CD4-positive, alpha-beta T cell treated with Interleukin-2 at 100 ng/mL for 4 hours (primary cell): ENCODE measurements at places on chromosomes 13 and 19.
A peak's percentile ranks its signal among the peaks of the same experiment; 100 is the strongest.

GRCh38 chr13:51148952-51149573 lies 38.0 kb upstream of the C13orf42 start:
- no peak for DNase-seq

GRCh38 chr13:20188667-20189553 lies 3.8 kb downstream of the GJB2 start:
- DNase-seq, result no peak

GRCh38 chr19:38503077-38503410 lies 69.6 kb downstream of the RYR1 start:
- no peak for DNase-seq

DNA sequence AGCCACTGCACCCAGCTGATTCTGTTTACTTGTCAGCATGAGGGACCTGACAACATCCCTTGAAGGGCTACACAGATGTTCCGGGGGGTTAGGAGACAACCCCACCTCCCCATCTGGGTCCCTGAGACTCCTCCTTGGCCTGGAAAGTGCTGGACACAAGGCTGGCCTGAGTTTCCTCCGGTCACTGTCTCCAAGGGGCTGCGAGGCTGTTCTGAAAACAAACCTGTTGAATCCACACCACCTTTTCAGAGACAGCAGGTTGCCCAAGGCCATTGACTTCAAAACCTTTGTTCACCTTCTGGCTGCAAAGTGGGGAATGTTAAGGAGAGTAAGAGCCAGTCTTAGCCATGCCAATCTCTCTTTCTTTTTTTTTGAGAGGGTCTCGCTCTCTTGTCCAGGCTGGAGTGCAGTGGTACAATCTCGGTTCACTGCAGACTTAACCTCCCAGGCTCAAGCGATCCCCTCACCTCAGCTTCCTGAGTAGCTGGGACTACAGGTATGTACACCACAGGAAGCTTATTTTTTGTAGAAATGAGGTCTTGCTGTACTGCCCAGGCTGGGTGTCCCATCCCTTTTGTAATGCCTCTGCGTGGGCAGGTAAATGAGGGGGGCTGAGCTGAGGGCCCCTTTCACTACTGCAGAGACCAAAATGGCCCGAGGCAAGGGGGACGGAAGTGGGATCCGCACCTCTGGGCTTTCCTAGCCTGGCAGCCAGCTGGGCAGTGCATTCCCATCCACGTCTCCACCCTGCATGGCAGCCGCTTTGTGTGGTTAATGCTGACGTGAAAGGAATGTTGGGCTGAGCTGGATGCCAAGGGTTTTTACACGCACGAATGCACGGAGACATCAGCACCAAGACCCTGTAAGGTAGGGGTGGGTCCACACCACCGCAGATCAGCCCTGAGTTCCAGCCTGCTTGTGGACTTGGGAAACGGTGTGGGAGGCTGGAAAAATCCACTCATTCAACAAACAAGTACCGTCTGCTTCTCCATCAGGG lies 1.9 kb upstream of the ZNF628 start:
- DNase-seq, result no peak

GRCh38 chr19:45361608-45362007 lies 8.8 kb downstream of the ERCC2 start:
- DNase-seq, result no peak

DNA sequence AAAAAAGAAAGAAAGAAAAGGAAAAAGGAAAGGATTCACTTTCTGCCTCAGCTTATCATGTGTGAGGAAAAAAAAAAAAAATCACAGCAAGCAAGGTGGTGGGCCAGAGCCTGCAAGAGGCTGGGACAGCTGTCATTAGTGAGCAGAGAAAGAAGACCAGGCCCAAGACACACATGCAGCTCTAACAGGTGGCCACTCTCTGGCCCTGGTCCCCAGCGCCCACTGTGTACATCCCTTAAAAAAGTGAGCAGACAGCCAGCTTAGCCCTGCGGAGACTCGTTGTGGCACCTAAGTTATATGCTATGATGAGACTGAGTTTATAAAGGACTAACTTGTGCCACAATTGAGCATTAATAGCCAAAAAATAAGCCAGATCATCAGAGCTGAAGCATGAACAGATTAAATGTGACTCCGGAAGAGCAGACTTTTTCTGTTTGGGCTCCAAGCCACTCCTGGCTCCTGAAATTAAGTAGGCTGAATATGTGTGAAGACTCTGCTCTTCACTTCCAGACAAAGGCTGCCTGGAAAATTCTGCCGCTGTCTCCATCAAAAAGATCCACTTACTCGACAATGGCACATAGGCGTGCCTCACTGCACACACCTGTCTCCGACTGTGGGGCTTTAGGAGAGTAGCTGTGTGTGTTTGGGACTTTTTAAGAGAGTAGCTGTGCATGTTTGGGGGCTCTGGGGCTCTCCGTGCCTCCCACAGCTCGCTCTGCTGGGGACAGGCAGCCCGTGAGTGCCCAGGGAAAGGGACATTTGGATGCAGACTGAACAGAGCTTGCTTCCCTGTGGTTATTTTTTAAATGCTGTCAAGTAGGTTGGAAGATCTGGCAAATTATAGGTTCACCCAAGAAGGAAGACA lies 55.0 kb downstream of the LATS2 start:
- DNase-seq, result no peak

DNA sequence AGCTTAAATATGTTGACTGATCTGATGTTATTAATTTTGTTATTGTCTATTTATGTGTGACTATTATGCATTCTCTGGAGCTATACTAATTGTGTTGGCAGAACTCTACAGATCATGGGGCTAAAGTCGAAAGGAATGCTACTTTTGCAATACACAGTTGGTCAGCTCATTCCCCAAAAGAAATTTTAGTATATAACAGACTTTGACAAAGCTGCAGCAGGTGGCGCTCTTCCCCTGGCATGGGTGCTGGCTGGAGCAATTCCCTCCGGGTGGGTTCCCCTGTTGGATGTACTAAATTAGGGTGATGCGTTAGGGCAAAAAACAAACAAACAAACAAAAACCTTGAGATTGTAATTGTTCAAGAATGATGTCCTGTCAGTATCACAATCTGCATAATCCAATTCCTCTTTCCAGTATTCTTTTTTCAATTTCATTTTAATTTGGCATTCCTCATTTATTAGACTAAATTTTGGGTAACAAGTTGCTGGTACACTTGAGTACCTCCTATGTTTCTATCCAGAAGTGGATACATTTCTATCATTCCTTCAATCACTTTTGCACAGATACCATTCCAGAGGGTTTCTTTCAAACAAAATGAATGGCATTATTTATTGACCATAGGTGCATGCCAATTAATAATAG lies 322.8 kb upstream of the EDNRB start:
- DNase-seq, result no peak

DNA sequence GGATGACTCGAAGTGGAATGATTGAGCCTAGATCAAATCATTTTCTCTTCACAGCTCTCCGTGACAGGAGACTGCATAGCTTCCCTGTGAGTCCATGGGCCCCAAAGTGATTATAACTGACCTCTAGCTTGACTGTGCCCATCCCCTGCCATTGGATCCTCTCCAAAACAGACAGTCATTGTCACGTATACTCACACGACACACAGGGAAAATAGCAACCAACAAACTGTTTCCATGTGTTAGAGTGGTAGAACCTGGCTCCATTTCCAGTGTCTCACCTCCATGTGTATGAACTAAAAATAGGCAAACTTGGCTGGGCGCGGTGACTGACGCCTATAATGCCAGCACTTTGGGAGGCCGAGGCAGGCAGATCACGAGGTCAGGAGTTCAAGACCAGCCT lies 48.8 kb upstream of the NPAS1 start:
- DNase-seq, result no peak

- DNase-seq, result no peak
Measured at GRCh38 chr19:5016781-5017180, 47.9 kb downstream of the KDM4B start.

DNA sequence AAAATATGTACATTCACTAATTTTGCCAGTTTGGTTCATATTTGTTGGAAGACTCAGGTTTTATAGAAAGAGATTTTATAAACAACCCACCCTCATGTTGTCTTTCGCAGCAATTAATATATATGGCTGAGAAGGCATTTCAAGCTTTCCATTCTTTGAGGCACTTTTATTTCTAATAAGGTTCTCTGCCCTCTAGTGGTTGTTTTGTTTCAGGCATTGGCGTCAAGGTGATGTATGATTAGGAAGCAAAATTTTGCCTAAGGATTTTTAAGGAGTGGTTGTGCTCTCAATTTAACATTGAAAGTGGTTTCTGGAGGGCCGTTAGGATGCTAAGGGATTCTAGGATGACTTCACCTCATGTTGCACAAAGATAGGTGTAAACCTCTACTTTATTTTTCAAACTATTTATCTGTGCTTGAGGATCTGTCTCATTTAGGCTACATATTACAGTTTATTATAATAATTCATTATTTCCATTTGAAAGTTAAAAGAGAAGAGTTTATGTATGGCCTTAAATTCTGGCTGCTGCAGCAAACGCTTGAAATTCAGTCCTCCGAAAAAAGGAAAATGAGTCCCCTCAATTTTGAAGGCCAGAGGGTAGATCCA lies 35.9 kb downstream of the OXGR1 start:
- DNase-seq, result peak; percentile 13

DNA sequence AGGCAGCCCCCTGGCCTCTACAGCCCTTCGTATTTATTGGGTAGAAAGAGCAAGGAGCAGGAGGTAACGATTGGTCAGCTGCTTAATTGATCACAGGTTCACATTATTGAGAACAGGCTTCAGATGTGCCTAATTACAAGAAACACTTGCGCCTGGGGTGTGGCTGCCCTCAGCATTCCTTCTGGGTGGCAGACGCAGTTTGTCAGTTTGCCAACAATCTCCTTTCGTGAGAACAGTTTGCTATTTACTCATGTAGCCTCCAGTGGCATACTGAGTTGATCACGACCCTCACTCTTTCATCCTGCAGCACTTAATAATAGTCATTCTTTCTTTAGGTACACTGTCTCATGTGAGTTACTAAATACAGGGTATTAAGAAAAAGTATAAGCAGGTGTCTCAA lies 985.6 kb downstream of the SLITRK5 start:
- no peak for DNase-seq

GRCh38 chr19:15264061-15264932 lies 32.0 kb upstream of the EPHX3 start:
- peak; percentile 67 for DNase-seq

DNA sequence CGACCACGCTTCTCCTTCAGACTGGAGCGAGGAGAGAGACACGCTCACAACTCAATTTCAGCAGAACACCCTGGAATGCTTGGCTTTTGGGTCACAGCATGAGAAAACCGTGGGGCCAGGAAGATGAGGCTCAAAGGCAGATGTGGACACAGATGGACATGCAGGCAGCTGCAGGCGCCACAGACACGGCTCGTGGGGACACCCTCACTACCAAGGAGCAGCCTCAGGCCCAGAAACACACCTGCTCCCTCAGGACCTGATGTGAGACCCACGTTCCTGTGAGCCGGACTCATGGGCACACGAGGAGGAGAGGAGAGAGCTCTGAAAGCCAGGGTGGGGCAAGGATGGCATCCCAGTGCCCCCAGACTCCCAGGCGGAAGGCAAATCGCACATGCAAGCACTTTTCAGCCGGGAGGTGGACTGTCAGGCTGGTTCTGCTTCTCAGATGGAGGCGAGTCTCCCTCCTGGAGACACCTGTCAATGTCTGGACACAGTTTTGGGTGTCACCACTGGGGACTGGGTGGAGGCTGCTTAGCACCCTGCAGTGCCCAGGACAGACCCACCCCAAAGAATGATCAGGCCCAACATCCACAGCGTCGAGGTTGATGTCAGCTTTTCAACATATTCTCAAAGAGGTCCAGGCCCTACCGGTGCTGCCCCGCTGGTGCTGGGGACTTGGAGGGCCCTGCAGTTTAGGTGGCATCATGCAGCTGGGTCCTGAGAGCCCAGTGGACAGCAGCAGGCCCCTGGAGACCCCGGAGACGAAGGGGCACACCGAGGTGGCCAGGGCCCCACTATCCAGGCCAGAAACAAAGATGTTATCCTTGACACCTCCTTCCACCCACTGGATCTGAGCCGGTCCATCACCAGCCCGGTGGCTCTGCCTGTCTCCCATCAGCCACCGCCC lies 2.3 kb downstream of the ABHD17A start:
- DNase-seq, result no peak
